Frontal cortex (tissue), 4 donors: ENCODE measurements at places on chromosomes 3 and 15.

GRCh38 chr3:147846854-147847478, 437.8 kb downstream of the ZIC1 start:
- no peak for DNase-seq

DNA sequence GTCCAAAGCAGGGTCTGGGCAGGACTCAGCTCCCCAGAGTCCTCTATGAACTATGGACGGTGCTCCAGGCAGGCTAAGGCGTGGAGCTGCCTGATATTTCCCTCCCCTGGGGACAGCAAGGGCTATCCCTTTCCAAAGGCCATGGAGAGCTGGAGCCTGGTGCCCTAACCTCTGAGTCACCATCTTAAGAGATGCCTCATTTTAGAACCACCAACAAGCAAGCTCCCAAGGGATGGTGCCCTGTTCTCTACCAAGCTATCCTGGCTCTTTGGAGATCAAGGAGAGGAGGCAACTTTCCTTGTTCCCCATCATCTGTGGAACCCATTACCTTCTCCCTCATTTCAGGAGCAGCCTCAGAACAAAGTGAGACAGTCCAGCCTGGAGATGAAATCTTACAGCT, 15.7 kb downstream of the STARD5 start:
- DNase-seq = no peak

DNA sequence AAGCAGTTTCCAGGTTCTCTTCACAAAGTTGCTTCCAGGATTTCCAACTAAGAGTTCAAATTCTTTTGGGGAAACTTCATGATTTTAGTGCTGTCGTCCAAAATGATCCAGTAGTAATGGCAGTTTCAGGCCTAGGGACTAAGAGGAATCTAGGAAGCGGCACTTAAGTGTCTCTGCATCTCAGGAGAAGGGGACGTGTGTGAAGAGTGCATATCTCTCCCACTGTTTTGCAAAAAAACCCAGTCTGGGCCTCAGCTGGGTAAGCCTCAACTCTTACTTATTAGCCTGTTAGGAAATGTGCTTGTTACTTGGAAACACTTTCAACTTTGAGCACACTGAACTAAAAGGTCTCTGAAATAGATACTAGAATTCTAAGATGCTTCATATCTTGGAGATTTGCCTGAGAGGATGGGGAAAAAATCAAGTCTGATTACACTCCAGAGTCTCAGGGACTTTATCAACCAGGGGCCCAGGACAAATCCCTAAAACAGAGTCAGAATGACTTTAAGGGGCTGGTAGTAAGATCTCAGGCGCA, 81.8 kb downstream of the WDR76 start:
- no peak for DNase-seq

GRCh38 chr3:66010739-66011655, 27.7 kb downstream of the MAGI1 start:
- no peak for DNase-seq

DNA sequence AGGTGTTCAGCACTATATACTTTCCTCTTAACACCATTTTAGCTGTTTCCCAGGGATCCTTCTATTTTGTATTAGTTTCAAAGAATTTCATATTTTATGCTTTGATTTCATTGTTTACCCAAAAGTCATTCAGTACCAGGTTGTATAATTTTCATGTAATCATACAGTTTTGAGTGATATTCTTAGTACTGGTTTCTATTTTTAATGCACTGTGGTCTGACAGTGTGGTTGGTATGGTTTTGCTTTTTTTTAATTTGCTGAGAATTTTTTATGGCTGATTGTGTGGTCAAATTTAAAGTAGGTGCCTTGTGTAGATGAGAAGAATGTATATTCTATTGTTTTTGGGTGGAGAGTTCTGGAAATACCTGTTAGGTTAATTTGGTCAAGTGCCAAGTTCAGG, 323.4 kb upstream of the EPHA6 start:
- no peak for DNase-seq

DNA sequence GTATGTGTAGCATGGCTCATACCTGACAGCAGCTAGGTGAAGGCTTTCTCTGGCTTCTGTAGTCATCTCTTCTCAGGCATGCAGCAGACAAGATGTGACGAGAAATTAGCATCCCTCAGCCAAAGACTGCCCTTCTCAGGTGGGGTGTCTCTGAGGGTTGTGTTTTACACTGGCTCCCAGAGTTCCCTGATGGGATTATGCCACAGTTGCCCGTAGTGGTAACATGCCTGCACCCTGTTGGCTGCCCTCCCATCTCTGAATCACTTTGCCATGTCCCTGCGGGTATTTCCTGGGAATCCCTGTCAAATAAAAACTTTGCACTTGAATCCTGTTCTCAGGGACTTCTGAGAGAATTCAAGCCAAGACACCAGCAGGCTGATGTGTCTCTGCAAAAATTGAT, 70.5 kb downstream of the LRTM1 start:
- no peak for DNase-seq

- no peak for DNase-seq
Measured at GRCh38 chr3:122484985-122485384, 29.8 kb downstream of the KPNA1 start.

DNA sequence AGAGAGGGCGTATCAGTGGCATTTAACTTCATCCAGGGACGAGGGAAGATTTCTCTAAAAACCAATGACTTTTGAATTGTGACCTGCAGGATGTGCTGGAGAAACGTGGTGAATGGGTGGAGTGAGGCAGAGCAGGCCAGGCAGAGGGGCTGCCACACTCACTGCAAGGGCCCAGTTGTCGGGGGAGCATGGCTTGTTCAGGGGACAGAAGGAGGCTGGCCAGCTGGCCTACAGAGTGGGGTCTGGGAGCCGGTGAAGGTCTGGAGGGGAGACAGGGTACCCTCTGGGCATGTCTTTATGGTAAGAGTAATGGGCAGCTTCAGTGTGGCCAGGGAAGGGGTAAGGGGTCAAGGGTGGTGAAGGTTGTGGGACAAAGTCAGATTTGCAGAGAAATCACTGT, 225.2 kb upstream of the RGMA start:
- no peak for DNase-seq

DNA sequence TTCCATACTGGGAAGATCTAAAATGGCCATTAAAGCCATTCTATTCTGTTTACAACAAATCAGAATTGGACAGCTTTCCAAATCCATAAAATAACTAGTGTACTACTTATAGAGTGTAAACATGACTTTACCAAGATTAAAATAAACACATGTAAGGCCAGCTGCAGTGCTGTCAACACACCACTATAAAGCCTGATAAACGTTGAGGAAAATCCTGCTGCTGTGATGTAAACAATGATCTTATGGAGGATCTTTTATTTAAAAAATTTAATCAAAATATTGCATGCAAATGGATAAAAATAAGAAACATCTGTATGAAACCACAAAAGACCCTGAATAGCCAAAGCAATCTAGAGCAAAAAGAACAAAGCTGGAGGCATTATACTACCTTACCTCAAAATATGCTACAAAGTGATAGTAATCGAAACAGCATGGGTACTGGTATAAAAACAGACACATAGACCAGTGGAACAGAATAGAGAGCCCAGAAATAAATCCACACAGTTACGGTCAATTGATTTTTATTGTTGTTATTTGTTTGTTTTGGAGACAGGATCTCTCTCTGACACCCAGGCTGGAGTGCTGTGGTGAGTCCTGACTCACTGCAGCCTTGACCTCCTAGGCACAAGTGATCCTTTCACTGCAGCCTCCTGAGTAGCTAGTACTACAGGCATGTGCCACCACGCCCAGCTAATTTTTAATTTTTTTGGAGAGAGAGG, 428.8 kb upstream of the C2CD4B start:
- no peak for DNase-seq

DNA sequence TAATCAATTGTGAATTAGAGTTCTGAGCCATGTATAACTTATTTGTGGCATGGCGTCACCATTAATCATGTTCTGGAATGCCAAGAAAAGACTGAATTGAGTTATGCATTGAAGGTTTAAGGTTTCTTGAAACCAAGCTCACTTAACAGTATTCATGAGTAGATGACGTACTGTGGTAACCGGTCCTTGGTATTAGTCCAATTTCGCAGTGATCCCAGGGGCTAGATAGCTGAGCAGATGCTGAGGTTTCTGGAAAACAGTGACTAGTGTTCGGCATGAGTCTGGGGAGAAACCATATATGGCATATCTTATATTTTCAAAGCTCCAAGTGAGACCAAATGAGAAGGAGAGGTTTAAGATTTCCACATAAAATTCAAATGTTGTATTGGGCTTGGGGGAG, 218.3 kb upstream of the LYSMD4 start:
- no peak for DNase-seq

- DNase-seq = no peak
Measured at GRCh38 chr3:152355744-152356665, 87.3 kb downstream of the MBNL1 start.

DNA sequence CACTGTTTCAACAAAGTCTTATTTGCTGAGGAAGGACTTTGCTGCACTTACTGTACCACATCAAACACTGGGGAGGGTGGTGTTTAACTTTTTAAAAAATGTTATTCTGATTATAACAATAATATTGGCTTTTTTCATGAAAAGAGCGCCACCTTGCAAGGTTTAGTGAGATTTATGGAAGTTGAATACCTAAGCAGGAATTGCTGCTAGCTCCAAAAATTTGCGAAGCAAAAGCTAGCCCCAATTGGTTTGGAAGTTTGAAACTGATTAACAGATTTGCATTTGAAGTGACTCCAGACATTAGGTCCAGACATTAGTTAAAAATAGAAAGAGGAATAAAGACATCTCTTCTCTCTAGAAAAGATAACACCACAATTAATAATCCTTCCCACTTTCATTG, 6.7 kb downstream of the ZIC1 start:
- DNase-seq = peak; percentile 10

GRCh38 chr3:148828136-148828690, 602 bp downstream of the CPB1 start:
- DNase-seq = no peak

GRCh38 chr3:142861926-142862325, 27.0 kb downstream of the PCOLCE2 start:
- DNase-seq = no peak

DNA sequence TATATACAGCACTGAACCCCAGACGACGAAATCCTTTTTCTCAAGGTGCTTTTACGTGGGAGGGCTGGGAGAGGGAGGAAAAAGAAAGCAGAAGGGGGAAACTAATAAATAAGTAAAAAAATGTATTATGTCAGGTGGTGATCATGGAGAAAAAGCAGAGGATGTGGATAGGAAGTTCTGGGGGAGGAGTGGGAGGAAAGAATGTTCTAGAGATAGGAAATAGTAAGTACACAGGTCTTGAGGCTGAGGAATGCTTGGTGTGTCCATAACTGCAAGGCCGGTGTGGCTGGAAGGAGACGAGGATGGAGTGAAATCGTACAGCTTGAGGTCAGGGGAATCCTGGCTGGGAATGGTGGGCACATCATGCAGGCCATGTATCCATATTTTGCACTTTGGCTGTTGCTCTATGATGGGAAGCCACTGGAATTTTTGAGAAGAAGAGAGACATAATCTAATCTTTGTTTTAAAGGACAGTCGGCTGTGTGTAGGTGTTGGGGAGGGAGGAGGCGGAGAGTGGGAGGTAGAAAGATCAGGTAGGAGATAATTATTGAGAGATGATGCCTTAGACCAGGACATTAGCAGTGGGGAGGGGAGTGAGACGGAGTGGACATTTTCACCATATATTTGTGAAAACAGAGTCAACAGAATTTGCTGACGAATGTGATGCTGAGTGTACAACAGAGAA, 1.8 kb upstream of the UBE2E2 start:
- no peak for DNase-seq

- no peak for DNase-seq
Measured at GRCh38 chr3:144516589-144516988, 545.0 kb downstream of the DIPK2A start.

GRCh38 chr3:149706905-149707304, 45.4 kb downstream of the COMMD2 start:
- DNase-seq = no peak

DNA sequence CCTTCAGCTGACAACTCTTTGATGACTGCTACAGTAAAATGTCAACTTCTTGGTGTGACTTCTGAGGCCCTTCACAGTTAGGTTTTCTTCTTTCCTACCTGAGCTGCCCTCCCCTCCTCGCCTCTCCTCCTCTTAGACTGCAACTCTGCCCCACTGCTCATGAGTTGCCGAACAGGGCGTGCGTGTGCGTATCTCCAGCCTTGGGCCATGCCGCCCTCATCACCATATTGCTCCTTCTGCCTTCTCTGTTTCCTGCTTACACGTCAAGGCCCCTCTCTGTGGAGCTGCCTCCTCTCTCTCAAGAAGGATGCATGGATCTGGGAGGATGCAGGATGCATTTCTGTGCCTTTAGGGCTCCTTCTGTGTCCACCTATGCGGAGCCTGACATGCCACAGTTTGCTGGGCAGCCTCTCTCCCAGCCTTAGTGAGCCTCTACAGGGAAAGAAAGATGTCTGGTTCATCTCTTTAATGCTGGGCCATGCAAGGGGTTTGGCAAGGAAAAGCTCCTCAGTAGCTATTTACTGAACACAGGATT, 205.9 kb downstream of the RPLP1 start:
- no peak for DNase-seq

GRCh38 chr3:125231895-125232294, 19.3 kb upstream of the SLC12A8 start:
- DNase-seq = no peak

- no peak for DNase-seq
Measured at GRCh38 chr3:38083871-38084333, 44.9 kb downstream of the DLEC1 start.

GRCh38 chr3:99659951-99660350, 21.6 kb downstream of the COL8A1 start:
- DNase-seq = no peak

DNA sequence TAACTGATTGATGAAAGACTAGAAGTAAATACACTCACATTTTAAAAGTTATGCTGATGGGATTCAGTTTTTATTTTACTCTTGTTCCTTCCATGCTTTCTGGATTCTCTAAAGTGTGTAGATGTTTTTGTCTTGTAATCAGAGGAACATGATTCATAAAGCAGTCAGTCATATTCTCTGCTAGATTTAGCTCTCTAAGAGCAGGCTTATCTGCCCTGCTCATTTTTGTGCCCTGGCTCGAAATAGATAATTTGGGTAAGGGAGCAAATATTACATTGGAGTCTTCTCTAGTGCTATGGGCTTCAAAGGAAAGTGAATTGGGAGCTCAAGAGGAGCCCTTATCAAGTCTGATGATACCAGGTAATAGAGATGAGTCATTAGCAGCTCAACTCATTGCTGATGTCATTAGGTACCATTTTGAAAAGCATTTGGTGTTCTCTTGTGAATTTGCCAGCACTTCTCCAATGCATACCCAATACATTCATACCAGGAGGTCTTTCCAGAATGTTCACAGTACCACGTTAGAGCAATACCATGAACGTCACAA, 27.7 kb downstream of the SACM1L start:
- DNase-seq = no peak

GRCh38 chr3:10629671-10630040, 124.3 kb upstream of the ATP2B2 start:
- DNase-seq = no peak

DNA sequence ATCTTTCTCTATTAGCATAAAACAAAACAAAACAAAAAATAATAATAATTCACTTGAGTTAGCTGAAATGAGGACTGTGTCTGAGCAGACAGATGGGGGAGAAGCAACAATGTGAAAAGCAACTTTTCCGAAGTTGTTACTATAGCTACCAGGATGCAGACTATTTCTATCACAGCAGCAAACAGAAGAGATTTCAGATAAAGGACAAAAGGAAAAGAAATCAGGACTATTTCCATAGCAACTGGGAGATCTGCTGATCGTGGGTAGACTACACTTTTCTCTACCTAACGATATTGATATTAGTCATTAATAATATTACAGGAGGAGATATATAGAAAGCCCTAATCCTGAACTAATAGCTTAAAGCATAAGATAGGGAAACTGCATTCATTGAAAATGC, 321.7 kb downstream of the GABRG3 start:
- no peak for DNase-seq
